Suprapubic skin (tissue), 4 donors: ENCODE measurements at places on chromosomes 5 and 9.

DNA sequence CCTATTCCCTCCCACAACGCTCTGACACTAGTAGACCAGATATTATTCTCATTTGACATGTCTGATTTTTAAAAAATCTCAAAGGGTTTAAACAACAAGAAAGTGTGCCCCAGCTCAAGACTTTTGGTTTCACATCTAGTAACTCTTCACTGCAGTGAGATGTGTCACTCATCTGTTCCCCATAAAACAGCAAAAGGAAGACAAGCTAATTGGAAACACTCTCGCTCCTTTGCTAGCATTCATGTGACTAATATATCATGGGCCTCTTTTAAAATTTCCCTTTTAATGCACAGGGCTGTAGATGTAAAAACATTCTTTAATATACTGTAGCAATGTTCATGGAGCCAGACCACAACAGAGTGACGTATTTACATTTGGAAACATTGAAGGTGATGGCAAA lies 372.6 kb downstream of the ZNF608 start:
- no peak for DNase-seq
- H3K27me3 ChIP-seq: no peaks in the 10 kb centered on the region
- no peaks in the 10 kb centered on the region for H3K4me1 ChIP-seq
- no peak overlapping the region for H3K4me3 ChIP-seq

- H3K4me3 ChIP-seq: no peak overlapping the region
- DNase-seq: no peak
- H3K27ac ChIP-seq: no peak overlapping the region
- H3K36me3 ChIP-seq: no peaks in the 10 kb centered on the region
Measured at GRCh38 chr9:82152181-82152580, 163.6 kb downstream of the SPATA31D1 start.

DNA sequence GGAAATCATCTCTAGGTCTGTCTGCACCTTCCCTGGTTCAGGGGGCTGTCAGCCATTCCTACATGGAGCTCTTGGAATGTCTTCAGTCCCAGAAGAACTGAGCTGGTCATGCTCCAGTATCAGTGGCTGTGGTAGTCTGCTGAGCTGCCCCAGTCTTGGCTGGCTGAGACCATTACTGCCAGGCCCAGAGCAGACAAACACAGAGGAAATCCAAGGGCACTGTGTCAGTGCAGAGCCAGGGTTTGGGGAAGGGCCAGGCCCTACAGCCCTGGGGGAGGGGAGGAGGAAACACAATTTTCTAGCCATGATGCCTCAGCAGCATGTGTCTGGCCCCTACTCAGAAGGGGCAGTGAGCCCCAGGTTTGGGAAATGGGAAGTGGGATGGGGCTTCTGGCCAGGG lies 58.4 kb downstream of the ARHGEF37 start:
- H3K27ac ChIP-seq: peak overlapping the region; percentile 46
- no peak for DNase-seq
- H3K36me3 ChIP-seq: no peaks in the 10 kb centered on the region
- H3K4me1 ChIP-seq: peaks cover 22% of the 10 kb centered on the region
- no peaks in the 10 kb centered on the region for H3K27me3 ChIP-seq
- no peak overlapping the region for H3K4me3 ChIP-seq

DNA sequence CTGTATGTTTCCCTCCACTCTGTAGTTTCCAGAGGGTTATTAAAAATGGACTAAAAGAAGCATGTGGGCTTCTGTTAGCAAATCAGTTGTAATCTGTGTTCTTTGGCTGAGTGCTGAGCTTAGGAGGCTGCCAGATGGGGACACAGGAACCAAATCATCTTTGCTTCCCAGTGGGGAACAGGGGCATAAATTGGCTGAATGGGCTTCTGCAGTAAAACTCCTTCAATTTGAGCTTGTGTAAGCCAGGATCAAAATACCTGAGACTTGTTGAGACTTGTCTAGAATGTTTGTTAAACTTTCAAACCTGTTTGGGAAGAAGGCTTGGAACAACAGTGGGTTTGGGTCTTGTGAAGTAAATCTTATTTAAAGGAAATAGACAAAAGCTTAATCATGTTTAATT lies 32.2 kb upstream of the TNFAIP8 start:
- no peaks in the 10 kb centered on the region for H3K36me3 ChIP-seq
- H3K4me1 ChIP-seq: peaks cover 37% of the 10 kb centered on the region
- H3K27ac ChIP-seq: peak overlapping the region; percentile 85
- H3K27me3 ChIP-seq: no peaks in the 10 kb centered on the region
- H3K4me3 ChIP-seq: peak overlapping the region; percentile 8

- H3K27ac ChIP-seq: no peak overlapping the region
- no peak for DNase-seq
- no peaks in the 10 kb centered on the region for H3K36me3 ChIP-seq
- H3K4me1 ChIP-seq: no peaks in the 10 kb centered on the region
- H3K4me3 ChIP-seq: no peak overlapping the region
Measured at GRCh38 chr5:124859556-124860290, 113.3 kb upstream of the ZNF608 start.

GRCh38 chr5:6656680-6657079 lies 23.4 kb downstream of the SRD5A1 start:
- H3K27me3 ChIP-seq: no peaks in the 10 kb centered on the region
- H3K27ac ChIP-seq: no peak overlapping the region
- H3K4me3 ChIP-seq: no peak overlapping the region
- no peaks in the 10 kb centered on the region for H3K4me1 ChIP-seq
- peaks cover 69% of the 10 kb centered on the region for H3K36me3 ChIP-seq
- DNase-seq: no peak

GRCh38 chr9:76269789-76270188 lies 124.4 kb downstream of the RFK start:
- peaks cover 3% of the 10 kb centered on the region for H3K4me1 ChIP-seq
- H3K27me3 ChIP-seq: no peaks in the 10 kb centered on the region
- DNase-seq: no peak
- H3K36me3 ChIP-seq: no peaks in the 10 kb centered on the region

GRCh38 chr5:39448506-39449128 lies 23.8 kb upstream of the DAB2 start:
- no peaks in the 10 kb centered on the region for H3K4me1 ChIP-seq
- H3K36me3 ChIP-seq: no peaks in the 10 kb centered on the region
- no peak overlapping the region for H3K27ac ChIP-seq
- DNase-seq: no peak

GRCh38 chr9:93091453-93092081 lies 4.5 kb upstream of the CARD19 start:
- H3K27ac ChIP-seq: no peak overlapping the region
- peaks cover 27% of the 10 kb centered on the region for H3K4me1 ChIP-seq
- peak; percentile 74 for DNase-seq
- H3K4me3 ChIP-seq: no peak overlapping the region

- H3K27me3 ChIP-seq: no peaks in the 10 kb centered on the region
- no peak overlapping the region for H3K4me3 ChIP-seq
- H3K36me3 ChIP-seq: peaks cover 6% of the 10 kb centered on the region
- H3K4me1 ChIP-seq: peaks cover 46% of the 10 kb centered on the region
Measured at GRCh38 chr9:4836676-4837075, 43.9 kb downstream of the RCL1 start.

DNA sequence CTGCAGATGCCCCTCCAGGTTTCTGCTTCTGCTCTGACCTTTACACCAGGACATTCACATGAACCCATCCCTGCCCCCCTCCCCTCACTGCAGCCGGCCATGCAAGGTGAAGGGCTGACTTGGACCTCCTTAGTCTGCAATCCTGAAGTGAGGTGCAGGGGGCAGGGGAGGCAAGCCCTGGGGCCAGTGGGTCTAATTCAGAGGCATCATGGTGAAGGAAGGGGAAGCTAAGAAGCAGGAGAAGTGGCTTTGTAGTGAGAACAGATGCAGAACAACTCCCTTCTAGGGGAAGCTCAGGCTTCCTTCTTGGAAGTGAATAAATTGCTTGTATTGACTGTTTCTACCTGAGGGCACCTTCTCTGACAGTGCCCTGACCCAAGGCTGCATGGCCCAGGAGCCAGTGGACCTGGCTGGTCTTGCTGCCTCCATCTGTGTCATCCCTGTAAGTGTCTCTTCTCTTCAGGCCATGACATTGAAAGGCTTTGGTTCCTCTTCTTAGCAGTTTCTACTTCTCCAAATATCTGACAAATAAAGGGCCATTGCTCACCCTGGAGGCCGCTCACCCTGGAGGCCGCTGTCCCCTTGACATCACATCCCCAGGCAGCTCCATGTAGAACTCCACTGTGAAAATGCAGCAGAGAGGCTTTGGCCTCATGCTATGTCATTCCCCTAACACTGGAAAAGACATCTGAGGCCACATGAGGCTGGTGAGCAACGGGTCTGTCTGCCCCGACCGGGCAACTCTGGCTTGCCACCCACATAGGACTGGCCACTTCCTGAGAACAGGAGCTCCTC lies 55.3 kb downstream of the GADD45G start:
- H3K27ac ChIP-seq: no peak overlapping the region
- DNase-seq: no peak
- peaks cover 42% of the 10 kb centered on the region for H3K4me1 ChIP-seq

DNA sequence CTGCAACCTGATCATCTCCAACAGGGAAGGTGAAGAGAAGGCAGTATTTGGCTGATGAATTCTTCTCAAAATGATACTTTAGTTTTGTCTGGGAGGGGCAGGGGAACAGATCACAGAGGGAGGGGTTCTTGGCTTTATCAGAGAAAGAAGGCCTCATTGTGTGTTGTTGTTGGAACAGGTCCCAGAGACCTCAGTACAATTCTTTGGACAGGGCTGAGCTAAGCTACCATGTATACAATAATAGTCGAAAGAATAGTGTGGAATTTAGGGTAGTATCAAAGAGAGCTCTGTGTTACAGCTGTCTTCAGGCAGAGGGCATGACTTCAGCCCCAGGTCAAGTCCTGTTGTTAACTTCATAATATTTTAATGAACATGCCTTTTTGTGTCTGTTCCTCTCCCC lies 39.9 kb downstream of the ARHGAP26 start:
- H3K4me3 ChIP-seq: no peak overlapping the region
- DNase-seq: no peak
- H3K4me1 ChIP-seq: peaks cover 22% of the 10 kb centered on the region
- H3K27ac ChIP-seq: no peak overlapping the region

DNA sequence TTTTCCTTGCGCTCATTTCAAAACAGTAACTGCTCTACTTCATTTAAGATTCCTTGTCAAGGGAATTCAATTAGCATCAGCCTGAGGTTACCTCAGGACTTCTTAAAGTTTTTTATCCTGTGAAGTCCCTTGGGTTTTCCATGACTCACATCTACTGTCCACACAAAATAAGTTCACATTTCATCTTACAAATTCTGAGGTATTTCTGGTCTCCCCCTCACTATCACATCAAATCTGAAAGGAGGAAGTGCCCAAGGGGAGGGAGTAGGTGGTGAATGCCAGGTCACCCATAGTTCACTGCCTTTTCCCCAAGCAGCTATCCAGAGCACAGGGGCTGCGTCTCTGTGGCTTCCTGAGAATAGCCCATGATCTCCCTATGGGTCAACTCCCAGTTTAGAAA lies 227.1 kb upstream of the NREP start:
- H3K4me1 ChIP-seq: no peaks in the 10 kb centered on the region
- no peaks in the 10 kb centered on the region for H3K27me3 ChIP-seq
- no peak overlapping the region for H3K4me3 ChIP-seq
- H3K27ac ChIP-seq: no peak overlapping the region
- DNase-seq: no peak

- no peaks in the 10 kb centered on the region for H3K4me1 ChIP-seq
- H3K4me3 ChIP-seq: no peak overlapping the region
Measured at GRCh38 chr5:123441408-123441807, 18.2 kb upstream of the CEP120 start.

GRCh38 chr5:167819406-167819805 lies 472.0 kb upstream of the WWC1 start:
- H3K27ac ChIP-seq: peak overlapping the region; percentile 71
- no peaks in the 10 kb centered on the region for H3K36me3 ChIP-seq
- H3K27me3 ChIP-seq: no peaks in the 10 kb centered on the region
- H3K4me1 ChIP-seq: peaks cover 34% of the 10 kb centered on the region
- DNase-seq: no peak
- no peak overlapping the region for H3K4me3 ChIP-seq

DNA sequence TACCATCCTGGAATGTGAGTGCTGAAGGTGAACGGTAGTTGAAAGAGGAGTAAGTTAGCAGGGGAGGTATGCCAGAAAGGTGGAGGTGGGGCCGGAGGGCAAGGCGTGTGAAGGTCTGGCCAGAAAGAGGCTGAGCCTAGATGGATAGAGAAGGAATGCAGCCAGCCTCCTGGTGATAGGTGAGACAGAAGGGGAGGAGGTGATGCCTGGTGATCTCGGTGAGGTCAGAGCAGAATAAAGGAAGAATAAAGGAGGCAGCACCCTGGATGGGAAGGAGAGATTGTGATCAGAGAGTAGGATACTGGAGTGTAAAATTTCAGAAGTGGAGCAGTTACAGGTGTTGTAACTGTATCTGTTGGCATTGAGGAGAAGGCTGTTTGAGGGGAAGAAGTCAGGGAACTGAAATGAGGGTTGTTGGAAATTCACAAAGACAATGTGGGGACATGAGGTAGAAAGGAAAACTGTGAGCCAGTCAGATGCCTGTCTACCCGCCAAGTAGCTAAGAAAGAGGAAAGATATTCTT lies 2.0 kb downstream of the GNG10 start:
- peaks cover 15% of the 10 kb centered on the region for H3K36me3 ChIP-seq
- peaks cover 22% of the 10 kb centered on the region for H3K4me1 ChIP-seq
- H3K27ac ChIP-seq: no peak overlapping the region
- H3K27me3 ChIP-seq: no peaks in the 10 kb centered on the region

DNA sequence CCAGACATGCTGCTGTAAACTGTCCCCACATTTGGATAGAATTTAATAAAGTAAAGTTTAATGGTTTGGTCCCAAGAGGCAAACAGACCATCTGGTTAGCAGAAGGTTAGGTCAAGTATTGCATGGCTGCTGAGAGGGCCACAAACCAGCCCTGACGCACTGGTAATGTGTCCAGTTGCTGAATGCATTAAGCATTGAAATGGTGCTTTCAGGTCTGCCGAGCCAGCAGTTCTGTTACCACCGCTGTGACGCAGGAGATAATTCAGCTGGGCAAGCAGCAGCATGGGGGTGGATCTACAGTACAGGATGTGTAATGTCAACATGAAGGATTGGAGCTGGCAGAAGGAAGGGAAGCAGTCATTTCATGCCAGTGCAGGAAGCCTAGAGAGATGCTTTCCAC lies 16.0 kb downstream of the ZNF462 start:
- H3K4me1 ChIP-seq: peaks cover 71% of the 10 kb centered on the region
- H3K36me3 ChIP-seq: no peaks in the 10 kb centered on the region
- peak overlapping the region; percentile 71 for H3K27ac ChIP-seq
- no peak for DNase-seq
- no peaks in the 10 kb centered on the region for H3K27me3 ChIP-seq
